ENCODE measurements at places on chromosomes 3 and 15.

DNA sequence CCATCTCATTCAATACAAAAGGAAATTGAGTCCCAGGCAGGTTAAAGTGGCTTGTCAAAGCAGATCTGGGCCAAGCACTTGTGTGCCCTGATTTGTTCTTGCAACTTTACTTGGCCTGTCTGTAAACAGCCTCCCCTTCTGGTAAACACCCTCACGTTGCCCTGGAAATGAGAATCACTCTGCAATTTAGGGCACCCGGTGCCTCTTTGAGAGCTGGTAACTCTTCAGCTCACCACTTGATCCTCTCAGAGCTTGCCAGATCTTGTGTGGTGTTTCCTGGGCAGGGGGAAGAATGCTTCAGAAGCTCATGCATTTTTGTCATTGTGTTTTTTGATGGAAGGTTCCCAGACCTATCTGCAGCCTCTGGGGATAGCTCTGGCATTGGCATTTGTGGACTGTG, 11.3 kb downstream of the MED12L start:
- no peak overlapping the region for H3K4me3 ChIP-seq
- no peaks in the 10 kb centered on the region for H3K36me3 ChIP-seq
- no peak overlapping the region for H3K27ac ChIP-seq

DNA sequence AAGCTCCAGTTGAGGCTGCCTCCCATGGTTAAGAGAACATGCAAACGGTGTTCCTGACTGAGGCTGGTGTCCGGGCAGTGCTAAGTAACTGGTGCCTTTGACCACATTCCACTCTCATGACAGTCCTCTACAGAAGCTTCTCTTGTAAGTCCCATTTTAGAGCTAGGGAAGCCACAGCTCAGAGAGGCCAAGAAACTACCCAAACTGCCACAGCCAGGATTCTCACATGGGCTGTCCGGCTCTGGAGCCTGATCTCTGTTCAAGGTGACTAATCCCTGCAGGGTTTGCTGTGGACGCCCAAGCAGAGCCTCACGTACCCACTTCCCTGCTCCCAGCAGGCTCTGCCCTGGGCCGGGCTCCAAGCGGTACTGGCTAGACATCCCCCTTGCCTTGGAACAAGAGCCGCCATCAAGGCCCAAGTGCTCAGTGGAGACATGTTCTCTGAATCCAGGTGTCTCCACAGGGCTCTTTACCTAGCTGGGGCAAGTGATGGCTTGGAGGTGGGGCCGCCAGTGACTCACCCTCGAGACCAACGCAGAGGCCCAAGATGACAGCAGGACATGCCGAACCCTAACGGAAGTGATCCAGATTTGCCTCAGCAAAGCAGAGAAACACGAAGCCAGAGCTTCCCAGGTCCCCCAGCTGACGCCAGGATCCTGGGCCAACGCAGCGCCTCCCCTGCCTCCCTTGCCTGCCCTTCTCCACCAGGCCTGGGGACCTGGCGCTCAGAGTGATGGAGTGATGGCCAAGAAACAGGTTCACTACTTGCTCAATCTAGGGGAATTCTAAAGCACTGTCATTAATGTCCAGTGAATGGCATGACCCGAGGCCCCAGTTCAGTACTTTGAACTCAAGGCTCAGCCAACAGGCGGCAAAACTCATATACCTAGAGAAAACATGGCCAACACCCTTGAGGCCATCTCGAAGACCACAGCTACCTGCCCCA, 24.4 kb downstream of the KLHL25 start:
- no peak for DNase-seq
- H3K4me3 ChIP-seq, result no peak overlapping the region
- H3K27ac ChIP-seq, result no peak overlapping the region
- peaks cover 20% of the 10 kb centered on the region for H3K4me1 ChIP-seq

DNA sequence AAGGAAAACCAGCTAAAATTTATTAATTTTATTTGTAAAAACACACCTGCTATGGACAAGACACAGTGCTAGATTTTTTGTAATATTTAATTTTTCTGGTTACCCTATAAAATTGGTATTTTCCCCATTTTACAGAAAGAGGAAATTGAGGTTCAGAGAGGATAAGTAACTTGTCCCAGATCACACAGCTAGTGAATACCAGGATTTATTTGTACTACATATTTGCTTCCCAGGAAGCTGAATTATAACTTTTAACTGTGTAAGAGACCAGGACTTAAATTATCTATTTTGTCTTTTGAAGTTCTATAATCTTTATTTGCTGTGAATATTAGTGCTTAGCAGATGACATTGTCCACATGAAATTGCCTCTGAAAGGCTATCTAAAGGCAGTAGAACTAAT, 49.7 kb downstream of the MAP2K5 start:
- no peak overlapping the region for H3K4me3 ChIP-seq
- peaks cover 8% of the 10 kb centered on the region for H3K36me3 ChIP-seq
- H3K27ac ChIP-seq, result no peak overlapping the region
- H3K4me1 ChIP-seq, result no peaks in the 10 kb centered on the region

DNA sequence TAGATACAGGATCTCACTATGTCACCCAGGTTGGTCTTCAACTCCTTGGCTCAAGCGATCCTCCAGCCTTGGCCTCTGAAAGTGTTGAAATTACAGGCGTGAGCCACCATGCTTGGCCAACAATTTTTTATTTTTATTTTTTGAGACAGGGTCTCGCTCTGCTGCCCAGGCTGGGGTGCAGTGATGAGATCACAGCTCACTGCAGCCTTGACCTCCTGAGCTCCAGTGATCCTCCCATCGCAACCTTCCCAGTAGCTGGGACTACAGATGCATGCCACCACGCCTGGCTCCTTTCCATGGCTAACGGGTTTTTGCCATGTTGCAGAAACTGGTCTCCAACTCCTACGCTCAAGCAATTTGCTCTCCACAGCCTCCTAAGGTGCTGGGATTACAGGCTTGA, 20.2 kb upstream of the PIK3CB start:
- H3K27me3 ChIP-seq, result no peaks in the 10 kb centered on the region
- no peaks in the 10 kb centered on the region for H3K36me3 ChIP-seq
- H3K4me3 ChIP-seq, result no peak overlapping the region
- H3K27ac ChIP-seq, result no peak overlapping the region

- no peak overlapping the region for H3K4me3 ChIP-seq
- no peaks in the 10 kb centered on the region for H3K36me3 ChIP-seq
- H3K27me3 ChIP-seq, result no peaks in the 10 kb centered on the region
- peaks cover 14% of the 10 kb centered on the region for H3K4me1 ChIP-seq
- no peak for DNase-seq
Measured at GRCh38 chr3:197734667-197735318, 1.9 kb downstream of the RUBCN start.

- peaks cover 6% of the 10 kb centered on the region for H3K4me1 ChIP-seq
- H3K36me3 ChIP-seq, result no peaks in the 10 kb centered on the region
- no peaks in the 10 kb centered on the region for H3K27me3 ChIP-seq
- no peak overlapping the region for H3K27ac ChIP-seq
- no peak overlapping the region for H3K4me3 ChIP-seq
Measured at GRCh38 chr15:68635141-68635540, 56.3 kb downstream of the CORO2B start.

GRCh38 chr3:55770077-55770476, 283.0 kb upstream of the WNT5A start:
- H3K4me1 ChIP-seq, result no peaks in the 10 kb centered on the region
- no peak overlapping the region for H3K27ac ChIP-seq
- no peaks in the 10 kb centered on the region for H3K27me3 ChIP-seq
- no peak overlapping the region for H3K4me3 ChIP-seq
- DNase-seq, result no peak

- H3K4me3 ChIP-seq, result no peak overlapping the region
- H3K36me3 ChIP-seq, result no peaks in the 10 kb centered on the region
- H3K27me3 ChIP-seq, result no peaks in the 10 kb centered on the region
Measured at GRCh38 chr3:58260261-58260731, 22.7 kb downstream of the ABHD6 start.

- no peaks in the 10 kb centered on the region for H3K4me1 ChIP-seq
- H3K27me3 ChIP-seq, result no peaks in the 10 kb centered on the region
- no peaks in the 10 kb centered on the region for H3K36me3 ChIP-seq
- no peak for DNase-seq
Measured at GRCh38 chr3:141343077-141343476, 25.2 kb upstream of the ZBTB38 start.

DNA sequence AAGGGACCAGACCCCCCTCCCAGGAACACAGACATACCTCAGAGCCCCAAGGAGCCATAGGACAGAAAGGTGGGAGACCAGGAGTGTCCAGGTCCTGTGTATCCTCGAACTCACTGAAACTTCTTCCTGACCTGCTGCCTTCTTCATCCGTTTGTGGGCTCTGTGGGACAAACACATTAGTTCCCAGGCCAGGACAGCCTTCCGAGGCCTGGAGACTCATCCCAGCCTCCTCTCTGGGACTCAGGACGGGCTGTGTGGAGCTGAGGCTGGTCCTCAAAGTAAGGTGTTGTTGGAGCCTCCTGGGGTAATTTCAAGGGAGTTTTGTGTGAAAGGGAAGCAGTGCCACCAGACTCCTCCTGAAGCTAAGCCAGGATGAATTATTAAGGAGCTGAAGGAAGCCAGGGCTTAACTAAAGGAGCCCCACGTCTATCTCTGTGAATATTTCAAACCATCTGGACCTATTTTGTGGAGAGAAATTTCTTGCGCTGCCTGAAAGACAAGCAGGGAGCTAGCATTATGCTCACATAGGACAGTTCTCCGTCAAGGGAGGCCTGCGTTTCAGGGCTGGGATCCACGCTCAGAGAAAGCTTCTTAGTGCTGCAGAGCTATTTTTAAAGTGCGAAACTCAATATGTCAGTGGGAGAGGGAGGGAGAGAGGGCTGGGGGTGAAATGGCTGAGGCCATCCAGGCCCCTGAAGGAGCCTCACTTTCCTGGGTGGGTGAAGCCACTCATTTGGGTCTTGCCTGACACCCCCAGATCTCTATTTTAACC, 29.8 kb upstream of the PLA2G4E start:
- no peaks in the 10 kb centered on the region for H3K4me1 ChIP-seq
- H3K36me3 ChIP-seq, result no peaks in the 10 kb centered on the region
- no peak overlapping the region for H3K27ac ChIP-seq
- no peaks in the 10 kb centered on the region for H3K27me3 ChIP-seq

GRCh38 chr15:28125673-28126651, 26.8 kb upstream of the OCA2 start:
- no peak overlapping the region for H3K4me3 ChIP-seq
- no peak overlapping the region for H3K27ac ChIP-seq
- H3K36me3 ChIP-seq, result peaks cover 22% of the 10 kb centered on the region
- DNase-seq, result no peak
- no peaks in the 10 kb centered on the region for H3K4me1 ChIP-seq

DNA sequence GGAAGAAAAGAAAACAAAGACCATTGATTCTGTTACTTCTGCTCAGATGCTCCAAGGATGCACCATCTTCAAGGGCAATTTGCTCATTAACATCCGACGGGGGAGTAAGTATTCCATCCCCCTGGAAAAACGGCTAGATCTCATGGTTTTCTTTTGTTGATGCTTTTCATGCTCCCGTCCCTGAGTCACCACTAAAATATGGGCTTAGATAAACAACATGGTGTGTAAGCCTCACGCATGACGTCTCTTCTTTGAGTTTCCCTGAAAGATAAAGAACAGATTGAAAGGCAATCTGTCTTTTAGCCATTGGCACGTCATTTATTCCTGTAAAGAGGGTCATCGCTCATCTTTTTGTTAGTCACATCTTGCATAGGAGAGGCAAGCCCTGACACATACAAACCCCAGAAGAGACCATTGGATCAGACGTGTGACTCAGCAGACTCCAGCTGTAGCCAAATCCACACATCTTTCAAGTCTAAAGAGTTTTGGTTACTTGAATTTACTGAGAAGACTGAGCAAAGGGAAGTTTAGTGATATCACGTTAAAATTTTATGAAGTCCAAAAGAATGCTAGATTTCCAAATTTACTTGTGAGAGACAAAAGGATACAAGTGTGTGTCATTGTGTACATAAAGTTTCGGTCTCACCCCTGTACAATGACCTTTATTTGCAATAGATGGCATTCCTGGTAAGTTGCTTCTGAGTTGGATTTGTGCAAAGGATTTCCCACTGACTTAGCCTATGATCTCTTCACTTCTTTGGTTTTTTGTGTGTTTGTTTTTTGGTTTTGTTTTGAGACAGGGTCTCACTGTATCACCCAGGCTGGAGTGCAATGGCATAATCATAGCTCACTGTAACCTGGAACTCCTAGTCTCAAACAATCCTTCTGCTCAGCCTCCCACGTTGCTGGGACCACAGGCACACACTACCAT, 110.5 kb downstream of the PGPEP1L start:
- H3K27ac ChIP-seq, result peak overlapping the region; percentile 19
- no peaks in the 10 kb centered on the region for H3K36me3 ChIP-seq
- H3K4me1 ChIP-seq, result peaks cover 29% of the 10 kb centered on the region
- no peak for DNase-seq

- H3K36me3 ChIP-seq, result no peaks in the 10 kb centered on the region
- H3K27me3 ChIP-seq, result no peaks in the 10 kb centered on the region
- no peaks in the 10 kb centered on the region for H3K4me1 ChIP-seq
- H3K4me3 ChIP-seq, result no peak overlapping the region
- H3K27ac ChIP-seq, result no peak overlapping the region
Measured at GRCh38 chr3:103818800-103819199, 1384.0 kb downstream of the ZPLD1 start.

DNA sequence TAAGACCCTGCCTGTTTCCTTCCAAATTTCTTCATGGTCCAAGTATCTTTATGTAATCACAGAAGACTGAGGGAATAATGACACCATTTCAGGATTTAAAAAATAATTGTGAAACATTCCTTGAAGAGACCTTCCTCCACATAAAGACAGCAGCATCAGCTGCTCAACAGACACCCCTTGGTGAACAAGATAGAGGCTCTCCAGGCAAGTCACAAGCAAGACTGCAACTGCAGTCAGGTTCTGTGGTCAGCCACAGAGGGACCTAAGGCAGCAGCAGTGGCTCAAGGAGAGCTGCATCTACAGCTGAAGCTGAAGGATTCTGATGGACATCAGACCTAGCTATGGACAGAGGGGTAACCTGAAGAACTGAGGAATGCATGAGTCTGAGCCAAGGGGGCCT, 97.2 kb upstream of the C3orf80 start:
- H3K27ac ChIP-seq, result no peak overlapping the region
- no peaks in the 10 kb centered on the region for H3K36me3 ChIP-seq
- no peaks in the 10 kb centered on the region for H3K4me1 ChIP-seq
- no peak overlapping the region for H3K4me3 ChIP-seq
- no peaks in the 10 kb centered on the region for H3K27me3 ChIP-seq

- H3K36me3 ChIP-seq, result peaks cover 25% of the 10 kb centered on the region
- H3K4me1 ChIP-seq, result peaks cover 13% of the 10 kb centered on the region
- peak overlapping the region; percentile 67 for H3K4me3 ChIP-seq
- H3K27ac ChIP-seq, result peak overlapping the region; percentile 94
Measured at GRCh38 chr15:96333131-96334016, 2.9 kb downstream of the NR2F2 start.

GRCh38 chr3:149589332-149589731, 68.5 kb downstream of the WWTR1 start:
- H3K27me3 ChIP-seq, result no peaks in the 10 kb centered on the region
- H3K27ac ChIP-seq, result no peak overlapping the region
- no peak for DNase-seq
- H3K4me1 ChIP-seq, result peaks cover 47% of the 10 kb centered on the region
- H3K4me3 ChIP-seq, result no peak overlapping the region

GRCh38 chr15:80547264-80547663, 143.1 kb downstream of the ARNT2 start:
- no peak for DNase-seq
- peaks cover 7% of the 10 kb centered on the region for H3K4me1 ChIP-seq
- no peak overlapping the region for H3K4me3 ChIP-seq

DNA sequence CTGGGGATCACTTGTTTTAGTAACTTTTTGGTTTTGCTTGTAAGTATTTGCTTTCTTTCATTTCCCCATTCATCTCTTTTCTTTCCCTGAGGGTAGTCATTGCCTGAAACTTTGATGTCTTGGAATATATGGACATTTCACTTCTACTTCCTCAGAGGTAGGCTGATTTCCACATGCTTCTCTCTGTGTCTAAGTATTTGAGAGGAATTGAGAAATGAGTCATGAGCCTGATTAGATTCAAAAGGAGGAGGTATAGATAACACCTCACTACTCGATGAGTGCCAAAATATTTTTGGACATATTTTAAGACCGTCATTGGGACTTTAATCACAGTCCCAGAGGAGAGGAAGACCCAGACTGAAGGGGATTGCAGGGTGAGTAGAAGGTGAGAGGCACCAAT, 480.1 kb upstream of the SGO1 start:
- no peaks in the 10 kb centered on the region for H3K4me1 ChIP-seq
- no peak overlapping the region for H3K4me3 ChIP-seq
- H3K27me3 ChIP-seq, result no peaks in the 10 kb centered on the region
